ENCODE measurements at places on chromosomes 12 and 14. TPM values are rescaled to one million over a fixed set of nuclear protein-coding genes. Genes with fewer than 3 reads are reported as not detected.

The KLHL33 gene
- total RNA-seq: not detected

The C12orf50 gene
- total RNA-seq: not detected

The ANKRD33 gene
- 0.32 TPM for total RNA-seq

The HOXC6 gene
- total RNA-seq: not detected

The PPM1H gene
- total RNA-seq: 1.3 TPM

The ZC2HC1C gene
- total RNA-seq: 3.6 TPM

The HEBP1 gene
- 13.4 TPM for total RNA-seq

The SLC4A8 gene
- 1.6 TPM for total RNA-seq

The CLMN gene
- 5.5 TPM for total RNA-seq

The MGAT2 gene
- 107 TPM for total RNA-seq

The BDKRB2 gene
- 0.97 TPM for total RNA-seq

The FAM186B gene
- 0.32 TPM for total RNA-seq

The KRT1 gene
- not detected for total RNA-seq

The KRT79 gene
- total RNA-seq: not detected

The OASL gene
- 27.4 TPM for total RNA-seq

The STAT6 gene
- 58.1 TPM for total RNA-seq

The KRT75 gene
- 2.6 TPM for total RNA-seq

The CLEC1B gene
- not detected for total RNA-seq

The CD69 gene
- total RNA-seq: 2.0 TPM
